Uterus (tissue), 4 donors: ENCODE measurements at places on chromosomes 3 and 15.

- no peak for DNase-seq
Observed at GRCh38 chr3:193262707-193263106, 21.7 kb downstream of the PLAAT1 start.

DNA sequence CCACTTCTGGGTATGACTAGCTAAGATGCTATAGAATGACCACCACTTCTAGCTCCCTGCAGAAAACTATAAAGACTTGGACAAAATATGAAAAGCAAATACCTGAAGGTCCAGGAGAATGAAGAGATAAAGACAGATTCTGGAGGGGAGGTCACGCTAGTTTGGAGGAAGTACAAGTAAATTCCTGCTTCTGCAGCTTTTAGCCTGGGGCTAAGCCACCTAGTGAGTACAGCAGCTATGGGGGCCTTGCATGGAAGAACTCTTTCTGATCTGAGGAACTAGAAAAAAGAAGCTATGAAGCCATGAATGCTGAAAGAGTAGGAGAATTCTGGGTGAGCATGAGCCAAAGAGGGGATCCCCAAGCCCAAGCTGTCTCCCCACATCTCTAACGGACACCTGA, 29.8 kb downstream of the NRG4 start:
- no peak for DNase-seq

GRCh38 chr3:13045241-13045903, 27.9 kb downstream of the IQSEC1 start:
- DNase-seq, result no peak

GRCh38 chr15:34436956-34437442, 609 bp downstream of the GOLGA8A start:
- no peak for DNase-seq

- no peak for DNase-seq
Observed at GRCh38 chr15:68849497-68849896, 28.8 kb upstream of the ANP32A start.

GRCh38 chr3:130783629-130784028, 37.0 kb upstream of the PIK3R4 start:
- DNase-seq, result no peak

- DNase-seq, result no peak
Observed at GRCh38 chr3:16663854-16664712, 58.9 kb upstream of the DAZL start.

DNA sequence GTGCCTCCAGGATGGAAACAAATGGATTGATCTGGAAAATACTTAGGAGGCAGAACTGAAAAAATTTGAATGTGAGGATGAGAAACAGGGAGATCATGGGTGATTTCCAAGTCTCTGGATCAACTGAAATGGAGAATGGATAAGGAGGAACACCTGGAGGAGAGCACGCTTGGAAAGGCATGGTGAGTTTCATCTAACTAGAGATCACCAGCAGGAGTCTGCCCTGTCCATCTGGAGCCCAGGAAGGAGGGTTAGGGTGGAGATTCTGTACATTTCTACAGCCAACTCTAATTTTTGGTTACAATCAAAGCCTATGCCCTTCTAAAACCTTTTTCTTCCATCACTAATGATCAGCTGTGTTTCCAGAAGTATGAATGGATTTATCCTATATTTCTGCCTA, 995.9 kb upstream of the CFAP20DC start:
- DNase-seq, result no peak

GRCh38 chr15:29263289-29263688, 6.3 kb downstream of the NSMCE3 start:
- no peak for DNase-seq

GRCh38 chr3:73745526-73746191, 120.9 kb upstream of the PDZRN3 start:
- DNase-seq, result no peak

DNA sequence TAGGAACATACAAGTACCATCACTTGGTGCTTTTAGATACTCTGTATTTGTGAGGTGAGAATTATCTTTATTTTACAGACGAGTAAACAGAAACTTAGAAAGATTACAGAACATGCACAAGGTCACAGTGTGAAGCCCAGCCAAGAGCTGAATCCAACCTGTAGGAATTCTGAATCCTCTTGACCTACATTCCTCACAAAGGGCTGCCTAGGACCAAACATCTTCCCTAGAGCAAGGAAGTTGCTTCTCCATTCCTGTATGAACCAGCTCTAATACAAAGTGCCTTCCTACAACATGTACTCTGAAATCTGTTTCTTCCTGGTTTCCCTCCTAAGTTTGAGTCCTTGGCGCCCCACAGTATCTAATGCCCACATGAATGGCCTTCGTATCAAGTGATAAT, 2.9 kb downstream of the HDGFL3 start:
- no peak for DNase-seq

- DNase-seq, result no peak
Observed at GRCh38 chr3:114727373-114727772, 419.7 kb downstream of the ZBTB20 start.

DNA sequence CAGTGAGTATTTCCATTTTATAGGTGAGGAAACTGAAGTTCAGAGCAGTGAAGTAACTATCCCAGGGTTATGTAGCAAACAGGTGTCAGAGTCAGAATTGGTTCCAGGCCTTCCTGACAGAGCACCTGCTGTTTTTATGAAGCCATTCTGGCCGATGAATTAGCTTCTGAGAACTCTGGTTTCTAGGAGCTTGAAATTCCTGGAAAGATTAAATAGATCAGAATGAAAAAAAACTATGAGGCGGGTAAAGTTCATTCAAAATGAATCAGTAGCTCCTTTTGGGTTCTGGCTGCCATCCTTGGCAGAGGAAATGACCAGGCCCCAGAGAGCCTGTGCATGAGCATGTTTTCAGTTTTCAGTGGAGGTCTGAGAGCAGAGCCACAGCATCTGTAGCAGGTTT, 59.3 kb upstream of the CFAP161 start:
- DNase-seq, result no peak

GRCh38 chr3:46367811-46368210, 2.9 kb upstream of the CCR5 start:
- DNase-seq, result no peak

DNA sequence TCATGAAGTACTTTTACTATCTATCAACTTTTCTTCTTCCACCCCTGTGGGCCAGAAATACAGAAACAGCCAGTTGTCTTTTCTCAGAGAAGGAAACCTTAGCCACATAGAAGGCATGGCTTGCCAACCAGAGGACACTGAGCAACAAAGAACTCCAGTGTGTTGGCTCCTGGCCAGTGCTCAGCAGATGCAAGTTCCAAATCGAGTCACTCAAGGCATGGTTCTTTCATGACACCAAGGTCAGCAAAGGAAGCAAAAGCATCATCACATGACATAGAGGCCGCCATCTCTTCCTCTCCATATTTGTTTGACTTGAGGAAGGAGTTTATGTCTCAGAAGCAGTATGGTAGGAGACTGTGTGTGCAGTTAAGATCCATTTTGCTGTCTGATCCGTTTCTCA, 92.2 kb downstream of the MYLK start:
- DNase-seq, result no peak

DNA sequence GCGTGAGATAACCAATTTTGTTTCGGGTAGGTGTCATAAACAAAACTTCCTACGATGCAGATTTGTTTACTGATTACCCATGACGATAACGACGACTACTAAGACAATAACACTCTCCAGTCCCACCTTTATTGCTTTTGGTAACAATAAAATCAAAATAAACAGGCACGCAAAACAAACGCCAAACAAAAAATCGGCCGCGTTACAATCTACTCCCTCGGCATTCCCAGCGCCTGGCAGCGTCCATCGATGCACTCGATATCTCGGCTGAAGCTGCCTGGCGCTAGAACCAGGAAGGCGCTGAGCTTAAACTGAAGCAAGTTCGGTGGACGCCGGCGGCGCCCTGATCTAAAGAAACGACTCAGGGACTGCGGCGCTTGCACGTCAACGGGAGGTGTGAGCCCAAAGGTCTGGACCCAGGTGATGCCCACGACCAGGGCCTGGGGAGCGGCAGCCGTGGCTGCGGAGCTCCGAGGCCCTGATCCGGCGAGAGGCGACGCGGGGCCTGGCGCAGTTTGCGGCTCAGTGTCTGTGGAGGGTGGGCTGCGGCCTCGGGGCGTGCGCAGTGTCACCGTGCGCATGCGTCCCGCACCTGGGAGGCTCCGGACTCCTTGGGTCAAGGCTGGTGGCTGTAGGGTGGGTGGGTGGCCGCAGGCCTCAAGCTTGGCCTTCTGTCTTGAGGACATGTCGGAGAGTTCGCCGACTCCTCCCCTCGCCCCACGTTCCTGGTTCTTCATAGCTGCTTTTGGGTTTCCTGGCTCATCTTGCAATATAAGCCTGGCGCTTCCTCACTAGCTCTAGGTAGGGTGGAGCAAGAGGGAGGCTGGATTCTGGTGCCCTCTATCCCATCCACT, at the start of gene RSRC1:
TSS of gene RSRC1 (plus strand) at position 286 of the 854 bp plus-strand sequence. CDS start 12,016 bp downstream, outside the sequence.
- DNase-seq, result peak; percentile 80

- no peak for DNase-seq
Observed at GRCh38 chr3:6132684-6133432, 728.1 kb upstream of the GRM7 start.

- no peak for DNase-seq
Observed at GRCh38 chr3:68988740-68989139, 24.7 kb downstream of the EOGT start.

- no peak for DNase-seq
Observed at GRCh38 chr3:33426630-33427317, 13.4 kb downstream of the UBP1 start.

- DNase-seq, result no peak
Observed at GRCh38 chr3:187678726-187679268, 8.6 kb upstream of the SST start.
